ENCODE measurements at places on chromosomes 3 and 15.
A peak's percentile ranks its signal among the peaks of the same experiment; 100 is the strongest.

DNA sequence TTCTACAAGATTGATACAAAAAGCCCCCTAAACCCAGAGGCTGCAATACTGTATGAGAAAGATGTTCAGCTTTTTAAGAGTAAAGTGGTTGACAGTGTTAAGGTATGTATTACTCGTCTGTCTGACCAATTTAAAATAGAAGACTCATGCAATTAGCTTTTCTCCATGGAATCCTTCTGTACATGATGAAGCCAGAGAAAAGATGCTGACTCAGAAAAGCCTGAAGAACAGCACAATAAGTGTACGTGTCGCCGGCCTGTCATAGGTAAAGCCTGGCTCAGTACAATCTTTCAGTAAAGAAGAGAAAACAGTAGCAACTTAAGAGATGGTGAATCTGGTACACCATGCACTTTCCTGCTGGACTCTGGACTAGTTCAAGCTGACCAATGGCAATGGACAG lies 16.4 kb downstream of the NEK4 start:
- H3K27me3 ChIP-seq = no peaks in the 10 kb centered on the region
- peaks cover 55% of the 10 kb centered on the region for H3K36me3 ChIP-seq
- no peak for DNase-seq
- H3K4me3 ChIP-seq = no peak overlapping the region

- H3K27ac ChIP-seq = no peak overlapping the region
- H3K36me3 ChIP-seq = no peaks in the 10 kb centered on the region
- no peaks in the 10 kb centered on the region for H3K4me1 ChIP-seq
- no peak for DNase-seq
These were observed 79.8 kb upstream of the RAD18 start for GRCh38 chr3:9043063-9043462.

DNA sequence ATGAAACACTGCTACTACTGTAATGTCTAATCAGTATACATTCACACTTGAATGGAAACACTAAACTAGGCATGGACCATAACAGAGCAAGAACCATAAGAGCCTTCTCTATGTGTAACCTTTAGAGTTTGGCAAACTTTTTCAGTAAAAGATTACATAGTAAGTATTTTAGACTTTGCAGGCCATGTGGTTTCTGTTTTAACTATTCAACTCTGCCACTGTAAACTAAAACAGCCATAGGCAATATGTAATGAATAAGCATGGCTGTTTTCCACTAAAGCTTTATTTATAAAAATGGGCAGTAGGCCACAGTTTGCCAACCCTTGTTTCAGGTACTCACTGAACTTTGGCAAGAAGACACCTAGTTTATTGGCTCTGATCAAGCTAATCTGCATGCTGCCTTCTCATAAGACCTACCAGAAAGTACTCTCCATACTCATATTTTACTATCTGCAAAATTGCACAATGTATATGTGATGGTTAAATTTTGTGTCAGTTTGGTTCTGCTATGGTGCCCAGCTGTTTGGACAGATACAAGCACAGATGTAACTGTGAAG lies 46.0 kb downstream of the UACA start:
- DNase-seq = no peak
- no peaks in the 10 kb centered on the region for H3K4me1 ChIP-seq
- no peak overlapping the region for H3K4me3 ChIP-seq
- H3K27me3 ChIP-seq = peaks cover 14% of the 10 kb centered on the region
- H3K27ac ChIP-seq = no peak overlapping the region

DNA sequence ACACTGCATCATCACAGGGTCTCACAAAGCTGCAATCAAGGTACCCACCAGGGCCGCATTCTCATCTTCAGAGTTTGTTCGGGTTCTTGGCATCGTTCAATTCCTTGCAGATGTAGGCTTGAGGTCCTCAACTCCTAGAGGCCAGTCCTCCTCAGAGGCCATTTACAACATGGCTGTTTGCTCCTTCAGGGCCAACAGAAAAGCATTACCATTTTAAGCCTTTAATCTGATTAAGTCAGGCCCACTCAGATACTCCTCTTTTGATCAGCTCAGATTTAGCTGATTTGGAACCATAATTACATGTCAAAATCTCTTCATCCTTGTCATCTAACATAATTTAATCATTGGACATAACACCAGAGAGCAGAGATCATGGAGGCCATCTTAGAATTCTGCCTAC lies 55.4 kb downstream of the BFSP2 start:
- no peak overlapping the region for H3K4me3 ChIP-seq
- no peaks in the 10 kb centered on the region for H3K27me3 ChIP-seq

GRCh38 chr15:29106551-29107290 lies 162.9 kb downstream of the NSMCE3 start:
- no peak for DNase-seq
- H3K27ac ChIP-seq = no peak overlapping the region
- no peaks in the 10 kb centered on the region for H3K4me1 ChIP-seq
- no peak overlapping the region for H3K4me3 ChIP-seq

DNA sequence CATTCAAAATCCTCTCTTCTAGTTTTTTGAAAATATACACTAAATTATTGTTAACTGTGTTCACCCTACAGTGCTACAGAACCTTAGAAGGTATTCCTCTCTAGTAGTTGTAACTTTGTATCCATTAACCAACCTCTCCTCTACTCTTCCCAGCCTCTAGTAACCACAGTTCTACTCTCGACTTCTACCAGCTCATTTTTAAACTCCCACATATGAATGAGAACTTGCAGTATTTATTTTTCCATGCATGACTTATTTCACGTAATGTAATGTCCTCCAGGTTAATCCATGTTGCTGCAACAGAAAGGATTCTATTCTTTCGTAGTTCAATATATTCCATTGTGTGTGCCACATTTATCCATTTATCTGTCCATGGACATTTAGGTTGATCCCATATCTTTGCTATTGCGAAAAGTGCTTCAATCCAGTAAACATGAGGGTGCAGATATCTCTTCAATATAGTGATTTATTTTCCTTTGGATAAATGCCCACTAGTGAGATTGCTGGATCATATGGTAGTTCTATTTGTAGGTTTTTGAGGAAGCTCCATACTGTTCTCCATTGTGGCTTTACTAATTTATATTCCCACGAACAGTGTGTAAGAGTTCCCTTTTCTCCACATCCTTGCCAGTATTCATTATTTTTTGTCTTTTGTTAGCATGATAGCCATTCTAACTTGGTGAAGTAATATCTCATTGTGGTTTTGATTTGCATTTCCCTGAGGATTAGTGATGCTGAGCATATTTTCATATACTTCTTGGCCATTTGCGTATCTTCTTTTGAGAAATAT lies 113.7 kb upstream of the SMAD3 start:
- H3K36me3 ChIP-seq = peaks cover 3% of the 10 kb centered on the region
- H3K4me1 ChIP-seq = no peaks in the 10 kb centered on the region
- no peaks in the 10 kb centered on the region for H3K27me3 ChIP-seq
- no peak overlapping the region for H3K4me3 ChIP-seq

DNA sequence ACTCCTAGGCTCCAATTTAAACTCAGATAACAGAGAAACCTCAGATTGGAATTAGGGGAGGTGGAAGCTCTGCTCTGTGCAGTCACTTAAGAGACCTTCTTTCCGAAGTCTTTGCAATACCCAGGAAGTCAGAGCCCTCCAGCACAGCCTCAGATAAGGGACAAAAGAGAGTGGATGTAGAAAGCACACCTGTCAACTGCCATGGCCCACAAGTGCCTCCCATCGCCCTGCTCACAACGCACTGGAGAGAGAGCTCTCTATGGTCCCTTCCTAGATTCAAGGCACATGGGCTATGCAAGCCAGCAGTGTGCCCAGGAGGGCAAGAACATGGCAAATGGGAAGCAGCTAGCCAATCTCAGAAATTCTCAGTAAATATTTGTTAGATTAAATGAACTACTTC lies 47.3 kb upstream of the TBL1XR1 start:
- H3K4me3 ChIP-seq = no peak overlapping the region
- peaks cover 2% of the 10 kb centered on the region for H3K36me3 ChIP-seq
- no peak overlapping the region for H3K27ac ChIP-seq
- DNase-seq = no peak

DNA sequence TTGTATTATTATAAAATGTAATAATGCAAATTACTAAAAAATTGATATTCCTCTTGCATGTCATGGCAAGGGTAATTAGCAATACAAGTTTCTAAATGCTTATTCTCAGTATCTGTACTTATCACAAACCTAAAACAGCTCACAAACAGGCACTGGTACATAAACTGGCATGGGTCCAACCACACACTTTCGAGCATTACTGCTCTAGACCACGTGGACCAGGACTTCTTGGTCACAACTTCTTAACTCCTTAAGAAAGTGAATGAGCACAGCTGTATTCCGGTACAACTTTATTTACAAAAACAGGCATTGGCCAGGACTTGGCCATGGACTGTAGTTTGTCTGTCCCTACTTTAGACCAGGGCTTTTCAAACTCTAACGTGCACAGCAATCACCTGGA lies 173.3 kb downstream of the SUCLG2 start:
- H3K4me1 ChIP-seq = peaks cover 9% of the 10 kb centered on the region
- no peak for DNase-seq
- no peaks in the 10 kb centered on the region for H3K27me3 ChIP-seq

DNA sequence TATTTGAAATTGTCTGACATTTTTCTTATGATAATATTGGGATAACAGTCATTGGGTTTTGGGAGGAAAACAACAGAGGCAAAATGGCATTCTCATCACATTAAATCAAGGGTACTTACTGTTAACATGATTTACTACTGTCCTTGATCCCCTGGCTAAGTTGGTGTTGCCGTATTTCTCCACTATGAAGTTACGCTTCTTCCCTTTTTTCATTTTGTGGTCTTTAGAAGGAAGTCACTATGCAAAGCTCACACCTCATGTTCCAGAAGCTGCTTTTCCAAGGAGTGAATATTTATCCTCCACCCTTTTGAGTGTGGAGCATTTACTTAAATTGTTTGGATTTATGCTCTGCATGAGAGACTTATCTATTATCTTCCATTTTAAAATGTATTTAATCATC lies 63.7 kb downstream of the ALCAM start:
- H3K27me3 ChIP-seq = no peaks in the 10 kb centered on the region
- no peak overlapping the region for H3K27ac ChIP-seq
- no peaks in the 10 kb centered on the region for H3K36me3 ChIP-seq
- H3K4me3 ChIP-seq = no peak overlapping the region
- DNase-seq = no peak

DNA sequence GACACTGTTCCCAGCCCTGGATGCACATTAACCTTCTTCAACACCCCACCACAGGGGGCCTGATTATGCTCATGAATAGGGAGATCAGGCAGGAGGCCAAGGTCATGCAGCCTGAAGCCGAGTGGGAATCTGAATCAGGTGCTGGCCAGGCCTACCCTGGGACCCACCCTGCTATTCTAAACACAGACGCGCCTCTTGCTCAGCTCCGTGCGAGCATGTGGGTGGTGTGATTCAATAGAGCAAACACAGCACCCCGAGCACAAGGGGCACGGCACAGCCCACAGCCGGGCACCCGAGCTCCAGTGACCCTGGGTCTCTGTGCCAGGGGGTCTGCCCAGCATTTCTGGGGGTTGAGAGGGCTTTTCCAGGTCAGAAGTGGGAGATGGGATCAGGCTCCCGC lies 24.6 kb upstream of the GRIP2 start:
- H3K4me1 ChIP-seq = no peaks in the 10 kb centered on the region
- H3K36me3 ChIP-seq = no peaks in the 10 kb centered on the region
- no peak overlapping the region for H3K4me3 ChIP-seq
- H3K27ac ChIP-seq = no peak overlapping the region
- DNase-seq = no peak

DNA sequence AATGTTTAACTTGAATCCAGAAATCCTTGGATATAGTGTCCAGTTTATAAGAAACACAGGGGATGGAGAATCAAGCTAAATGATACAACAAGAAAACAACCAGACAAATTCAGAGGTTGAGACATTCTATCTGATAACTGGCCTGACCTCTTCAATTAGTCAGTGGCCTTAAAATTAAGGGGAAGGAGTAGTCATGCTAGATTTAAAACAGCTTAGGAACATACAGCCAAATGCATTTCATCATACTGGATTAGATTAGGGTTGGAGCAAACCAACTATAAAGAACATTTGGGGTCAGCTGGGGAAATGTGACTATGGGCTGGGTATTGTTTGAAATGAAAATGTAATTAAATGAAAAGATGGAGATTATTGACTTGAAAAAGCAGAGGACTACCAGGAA lies 53.3 kb downstream of the PPARG start:
- H3K36me3 ChIP-seq = no peaks in the 10 kb centered on the region
- H3K27ac ChIP-seq = no peak overlapping the region
- DNase-seq = no peak
- no peak overlapping the region for H3K4me3 ChIP-seq
- H3K4me1 ChIP-seq = no peaks in the 10 kb centered on the region
- H3K27me3 ChIP-seq = peaks cover 13% of the 10 kb centered on the region

DNA sequence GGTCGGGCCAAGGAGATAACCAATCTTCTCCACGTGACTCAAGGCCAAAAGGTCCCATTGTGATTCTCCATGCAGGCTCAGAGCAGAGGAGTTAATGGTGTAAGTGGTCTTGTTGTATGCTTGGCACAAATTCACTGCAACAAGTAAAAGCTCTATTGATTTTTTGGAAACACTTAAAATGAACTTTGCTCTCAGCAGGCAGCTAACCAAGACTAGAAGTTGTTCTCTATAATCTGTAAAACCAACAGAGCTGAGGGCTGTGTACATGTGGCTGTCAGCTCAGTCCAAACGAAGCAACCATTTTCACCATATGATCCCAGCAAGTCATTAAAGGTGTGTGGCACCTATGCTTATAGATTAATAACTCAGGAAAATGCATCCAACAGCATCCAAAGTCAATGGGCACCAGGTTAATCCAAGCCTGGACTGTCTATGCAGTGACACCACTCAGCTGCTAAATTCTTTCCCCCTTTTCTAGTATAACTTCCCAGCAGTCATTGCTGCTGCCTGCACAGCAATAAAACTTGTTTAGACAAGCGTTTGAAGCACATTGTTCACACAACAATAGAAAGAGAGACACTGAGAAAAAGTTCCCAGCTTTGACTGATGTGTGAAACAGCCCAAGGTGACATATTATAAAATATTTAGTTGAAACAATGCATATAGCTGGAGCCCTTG lies 603.8 kb upstream of the ADAMTS9 start:
- no peak for DNase-seq
- no peak overlapping the region for H3K27ac ChIP-seq
- H3K4me1 ChIP-seq = no peaks in the 10 kb centered on the region

- no peak overlapping the region for H3K27ac ChIP-seq
- peaks cover 4% of the 10 kb centered on the region for H3K36me3 ChIP-seq
- H3K4me1 ChIP-seq = no peaks in the 10 kb centered on the region
- no peak for DNase-seq
- H3K27me3 ChIP-seq = no peaks in the 10 kb centered on the region
These were observed 156.8 kb downstream of the ATP10A start for GRCh38 chr15:25706176-25706955.

- no peak overlapping the region for H3K4me3 ChIP-seq
- no peaks in the 10 kb centered on the region for H3K27me3 ChIP-seq
- H3K27ac ChIP-seq = peak overlapping the region; percentile 41
- no peaks in the 10 kb centered on the region for H3K4me1 ChIP-seq
- no peak for DNase-seq
- H3K36me3 ChIP-seq = no peaks in the 10 kb centered on the region
These were observed 123.0 kb downstream of the VGLL3 start for GRCh38 chr3:86867982-86868381.

- no peak overlapping the region for H3K27ac ChIP-seq
- H3K36me3 ChIP-seq = peaks cover 5% of the 10 kb centered on the region
- H3K27me3 ChIP-seq = peaks cover 37% of the 10 kb centered on the region
- no peak overlapping the region for H3K4me3 ChIP-seq
- no peak for DNase-seq
- H3K4me1 ChIP-seq = peaks cover 7% of the 10 kb centered on the region
These were observed 183.5 kb upstream of the C2CD4B start for GRCh38 chr15:62348623-62349022.

GRCh38 chr3:117184574-117184973 lies 475.0 kb downstream of the TUSC7 start:
- no peak overlapping the region for H3K27ac ChIP-seq
- H3K4me1 ChIP-seq = no peaks in the 10 kb centered on the region
- no peaks in the 10 kb centered on the region for H3K36me3 ChIP-seq
- no peak for DNase-seq
- no peak overlapping the region for H3K4me3 ChIP-seq

Data from central memory CD8-positive, alpha-beta T cell (primary cell).